ENCODE measurements at places on chromosomes 3 and 15.

GRCh38 chr3:147613725-147614124, 204.6 kb downstream of the ZIC1 start:
- DNase-seq = no peak

GRCh38 chr3:5272387-5272786, 84.9 kb downstream of the EDEM1 start:
- no peak for DNase-seq

- no peak for DNase-seq
Observed at GRCh38 chr15:69857686-69858391, 239.9 kb downstream of the TLE3 start.

GRCh38 chr15:77034695-77035489, 36.0 kb downstream of the TSPAN3 start:
- peak; percentile 59 for DNase-seq
